ENCODE measurements at places on chromosomes 13 and 19. TPM values are rescaled to one million over a fixed set of nuclear protein-coding genes. Genes with fewer than 3 reads are reported as not detected.

DNA sequence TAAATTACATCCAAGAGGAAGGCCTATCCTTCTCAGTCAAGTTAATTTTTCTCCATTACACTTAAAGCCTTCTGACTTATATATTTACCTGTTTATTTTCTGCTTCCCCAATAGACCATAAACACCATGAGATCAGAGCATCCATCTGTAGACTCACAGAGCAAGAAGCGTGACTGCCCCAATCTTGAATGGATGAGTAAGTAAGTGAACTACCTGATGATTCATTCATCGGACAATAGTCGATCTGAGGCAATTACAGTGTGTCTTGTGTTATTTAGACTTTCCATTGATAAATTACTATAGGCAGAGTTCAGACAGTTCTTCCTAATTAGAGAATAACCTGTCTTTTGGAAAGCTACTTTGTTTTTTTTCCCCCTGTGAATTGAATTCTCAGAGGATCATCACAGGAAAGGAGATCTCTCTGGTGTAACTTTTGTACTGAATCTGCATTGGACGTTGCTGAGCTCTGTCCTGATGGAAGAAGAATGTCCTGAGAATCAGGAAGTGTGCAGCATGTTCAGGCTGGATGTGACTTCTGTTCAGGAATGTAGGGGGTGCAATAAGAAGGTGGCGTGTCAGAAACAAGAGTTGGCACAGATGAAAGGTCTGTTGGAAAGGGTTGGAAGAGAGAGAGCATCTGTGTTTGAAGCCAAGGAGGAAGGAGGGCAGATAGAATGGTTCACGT lies 367.0 kb downstream of the NALCN start:
- no peak for DNase-seq
- no peaks in the 10 kb centered on the region for H3K4me1 ChIP-seq
- H3K27ac ChIP-seq = no peak overlapping the region
- no peak overlapping the region for H3K4me3 ChIP-seq
- H3K27me3 ChIP-seq = no peaks in the 10 kb centered on the region

GRCh38 chr13:33730619-33731018 lies 87.3 kb upstream of the RFC3 start:
- no peaks in the 10 kb centered on the region for H3K36me3 ChIP-seq
- H3K27ac ChIP-seq = no peak overlapping the region
- peaks cover 12% of the 10 kb centered on the region for H3K4me1 ChIP-seq
- no peak overlapping the region for H3K4me3 ChIP-seq

Gene GNA15
- not detected for polyA plus RNA-seq

Gene AP1M2
- polyA plus RNA-seq = 6.3 TPM

GRCh38 chr19:43474487-43474886 lies 9.1 kb upstream of the LYPD3 start:
- H3K4me3 ChIP-seq = no peak overlapping the region
- no peaks in the 10 kb centered on the region for H3K27me3 ChIP-seq
- H3K27ac ChIP-seq = no peak overlapping the region
- DNase-seq = no peak
- peaks cover 5% of the 10 kb centered on the region for H3K36me3 ChIP-seq
- H3K4me1 ChIP-seq = peaks cover 1% of the 10 kb centered on the region

Gene PCP2
- polyA plus RNA-seq = 0.82 TPM
